Mesothelial cell of epicardium (in vitro differentiated cells): ENCODE measurements at places on chromosomes 1 and 21.

GRCh38 chr1:15042866-15043265 lies 110.7 kb upstream of the TMEM51 start:
- no peak for DNase-seq

DNA sequence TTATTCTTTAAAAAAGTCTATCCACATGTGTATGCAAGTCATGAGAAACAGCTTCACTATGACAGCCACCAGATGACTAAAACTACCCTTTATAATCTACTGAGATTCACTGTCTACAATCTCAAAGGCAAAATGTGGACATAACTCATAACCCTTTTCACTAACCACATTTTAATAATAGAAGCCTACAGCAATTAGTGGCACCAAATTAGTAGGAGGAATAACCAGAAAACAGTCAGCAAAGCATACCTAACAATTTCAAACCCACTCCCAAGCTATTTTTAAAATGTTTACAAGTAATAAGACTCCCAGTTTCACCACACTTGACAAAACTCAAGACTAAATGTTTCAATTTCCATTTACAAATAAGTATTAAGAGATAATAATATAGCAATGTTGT lies 442.9 kb downstream of the PTPRC start:
- DNase-seq, result no peak

GRCh38 chr1:240033406-240033805 lies 58.3 kb upstream of the FMN2 start:
- DNase-seq, result no peak

DNA sequence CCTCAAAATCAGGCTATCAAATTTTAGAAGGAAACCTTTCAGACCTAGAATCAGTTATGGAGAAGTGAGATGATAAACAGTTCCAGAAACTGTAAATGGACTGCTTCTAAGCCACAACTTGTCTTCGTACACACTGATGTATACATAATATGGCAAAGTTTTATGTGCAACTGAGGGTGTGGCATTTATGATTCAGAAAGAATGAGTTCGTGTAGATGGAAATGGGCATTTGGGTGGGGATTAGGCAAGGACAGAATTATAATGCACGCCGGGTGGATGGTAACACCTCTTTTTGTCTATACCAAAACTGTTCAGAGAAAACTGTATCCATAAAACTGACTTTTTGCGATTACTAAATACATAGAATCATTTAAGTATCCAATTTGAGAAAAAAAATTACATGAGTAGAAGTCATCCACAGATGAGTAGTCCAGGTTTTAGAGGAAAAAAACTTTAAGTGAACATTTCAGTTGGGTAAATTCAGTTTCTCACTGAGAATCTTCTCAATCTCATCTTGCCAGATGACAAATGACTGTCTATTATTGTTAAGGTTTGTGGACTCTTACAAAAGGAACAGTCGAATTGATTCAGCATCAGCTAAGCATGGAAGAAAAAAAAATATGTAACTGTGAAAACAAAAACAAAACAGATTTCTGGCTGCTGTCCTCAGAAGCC lies 22.5 kb downstream of the ERRFI1 start:
- DNase-seq, result no peak

DNA sequence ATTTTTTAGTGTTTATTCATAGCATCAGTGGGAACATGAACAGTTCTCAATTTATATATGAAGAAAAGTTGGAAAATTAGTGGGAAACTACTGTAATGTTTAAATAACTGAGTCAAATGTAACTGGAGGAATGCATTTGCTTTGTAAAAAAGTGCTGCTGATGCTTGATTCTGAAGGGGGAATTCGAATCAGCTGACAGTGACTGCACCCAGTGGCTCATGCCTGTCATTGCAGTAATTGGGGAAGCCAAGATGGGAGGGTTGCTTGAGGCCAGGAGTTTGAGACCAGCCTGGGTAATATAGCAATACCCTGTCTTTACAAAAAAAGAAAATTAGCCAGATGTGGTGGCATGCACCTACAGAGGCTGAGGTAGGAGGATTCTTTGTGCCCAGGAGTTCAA lies 398.4 kb downstream of the ZP4 start:
- DNase-seq, result no peak

- DNase-seq, result no peak
Measured at GRCh38 chr1:199859491-199859933, 168.0 kb upstream of the NR5A2 start.

- no peak for DNase-seq
Measured at GRCh38 chr1:203426870-203427269, 48.7 kb upstream of the PRELP start.

GRCh38 chr1:17183388-17184160 lies 21.4 kb upstream of the PADI1 start:
- DNase-seq, result no peak

- DNase-seq, result no peak
Measured at GRCh38 chr1:167854184-167854583, 59.8 kb downstream of the ADCY10 start.

GRCh38 chr1:15953294-15953771 lies 22.6 kb downstream of the ZBTB17 start:
- DNase-seq, result no peak

DNA sequence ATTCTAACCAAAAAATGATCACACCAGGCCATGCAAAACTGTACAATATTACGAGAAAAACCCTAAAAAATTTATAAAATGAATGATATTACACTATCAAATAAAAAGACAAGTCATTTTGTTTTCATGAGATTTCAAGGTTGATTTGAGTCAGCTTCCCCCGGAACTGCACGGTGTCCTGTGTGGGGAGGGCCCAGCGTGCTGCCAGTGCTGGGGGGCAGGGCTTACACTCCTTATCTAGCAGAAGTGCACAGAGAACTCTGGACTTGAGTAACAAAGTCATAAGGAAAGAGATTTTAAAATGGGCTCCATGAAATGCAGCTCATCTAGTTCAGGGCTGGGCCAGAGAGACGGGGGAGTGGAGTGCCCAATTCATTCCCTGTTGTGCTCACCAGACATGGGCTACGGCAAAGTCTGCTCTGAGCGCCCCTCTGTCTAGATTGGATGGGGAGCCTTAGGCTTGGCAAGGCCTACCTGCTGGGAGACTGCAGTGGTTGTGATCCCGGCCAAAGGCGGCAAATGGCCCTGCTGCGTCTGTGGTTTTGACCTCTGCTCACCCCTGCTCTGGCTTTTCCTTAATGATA lies 50.1 kb downstream of the COQ8A start:
- no peak for DNase-seq

GRCh38 chr1:223547316-223548114 lies 118.0 kb downstream of the CAPN8 start:
- no peak for DNase-seq

- DNase-seq, result no peak
Measured at GRCh38 chr1:236808005-236808404, 12.9 kb downstream of the MTR start.

- no peak for DNase-seq
Measured at GRCh38 chr1:41313661-41314131, 47.5 kb upstream of the FOXO6 start.

GRCh38 chr1:214018386-214019268 lies 30.9 kb downstream of the PROX1 start:
- no peak for DNase-seq

- no peak for DNase-seq
Measured at GRCh38 chr1:92956254-92957029, 4.8 kb downstream of the DIPK1A start.

DNA sequence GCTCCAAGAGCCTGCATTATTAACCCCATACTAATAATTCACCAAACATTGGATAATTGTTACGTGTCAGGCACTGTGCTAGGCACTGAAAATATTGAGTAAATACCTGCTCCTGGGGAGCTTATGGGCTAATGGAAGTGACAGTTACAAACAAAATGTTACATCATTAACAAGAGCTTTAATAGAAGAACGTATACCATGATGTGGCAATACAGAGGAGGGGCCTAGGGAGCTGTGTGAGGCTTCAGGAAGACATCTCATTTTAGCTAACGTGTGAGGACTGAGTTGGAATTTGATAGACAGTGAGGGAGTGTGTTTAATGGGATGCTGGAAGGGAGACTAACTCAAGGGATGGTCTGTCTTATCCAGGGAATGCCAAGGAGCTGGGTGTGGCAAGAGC lies 16.5 kb upstream of the TSPAN2 start:
- DNase-seq, result no peak

- DNase-seq, result no peak
Measured at GRCh38 chr1:2465371-2466269, 10.5 kb upstream of the PLCH2 start.

- DNase-seq, result no peak
Measured at GRCh38 chr1:203342192-203342940, 8.6 kb downstream of the FMOD start.
